ENCODE measurements at places on chromosomes 6 and 20.

DNA sequence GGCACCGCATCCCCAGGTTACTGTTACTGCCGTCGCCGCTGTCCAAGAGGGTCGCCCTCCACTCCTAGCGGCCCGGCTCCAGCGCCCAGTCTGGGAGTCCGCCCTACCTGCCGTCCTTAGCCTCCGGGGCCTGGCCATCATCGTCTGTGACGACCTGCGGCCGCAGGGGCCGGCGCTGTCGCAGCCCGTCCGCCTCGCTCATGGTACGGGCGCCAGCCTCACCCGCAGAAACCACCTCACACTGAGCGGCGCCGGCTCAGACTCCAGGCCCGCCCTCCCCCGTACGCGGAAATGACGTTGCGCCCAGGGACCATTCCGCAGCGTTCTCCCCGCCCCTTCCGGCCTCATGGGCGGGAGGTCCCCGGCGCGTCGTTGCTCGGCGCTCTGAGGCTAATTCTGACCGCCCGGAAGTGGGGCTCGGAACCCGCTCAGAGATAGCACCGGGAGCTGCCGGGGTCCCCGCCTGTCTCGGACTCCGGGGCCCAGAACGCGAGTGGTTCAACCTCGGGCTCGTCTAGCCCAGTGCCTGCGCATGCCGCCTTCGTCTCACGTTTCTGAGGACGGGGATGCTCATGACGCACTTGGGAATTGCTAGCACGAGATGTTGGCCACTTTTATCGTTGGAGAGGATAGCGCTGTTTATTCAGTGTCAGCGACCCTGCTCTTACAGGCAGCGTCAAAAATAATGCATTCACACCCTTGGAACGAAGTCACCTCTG, at the start of gene APMAP:
Gene APMAP (minus strand): TSS at position 265 of the 719 bp plus-strand sequence. CDS start 63 bp downstream, at position 202.
- peak; percentile 89 for DNase-seq

DNA sequence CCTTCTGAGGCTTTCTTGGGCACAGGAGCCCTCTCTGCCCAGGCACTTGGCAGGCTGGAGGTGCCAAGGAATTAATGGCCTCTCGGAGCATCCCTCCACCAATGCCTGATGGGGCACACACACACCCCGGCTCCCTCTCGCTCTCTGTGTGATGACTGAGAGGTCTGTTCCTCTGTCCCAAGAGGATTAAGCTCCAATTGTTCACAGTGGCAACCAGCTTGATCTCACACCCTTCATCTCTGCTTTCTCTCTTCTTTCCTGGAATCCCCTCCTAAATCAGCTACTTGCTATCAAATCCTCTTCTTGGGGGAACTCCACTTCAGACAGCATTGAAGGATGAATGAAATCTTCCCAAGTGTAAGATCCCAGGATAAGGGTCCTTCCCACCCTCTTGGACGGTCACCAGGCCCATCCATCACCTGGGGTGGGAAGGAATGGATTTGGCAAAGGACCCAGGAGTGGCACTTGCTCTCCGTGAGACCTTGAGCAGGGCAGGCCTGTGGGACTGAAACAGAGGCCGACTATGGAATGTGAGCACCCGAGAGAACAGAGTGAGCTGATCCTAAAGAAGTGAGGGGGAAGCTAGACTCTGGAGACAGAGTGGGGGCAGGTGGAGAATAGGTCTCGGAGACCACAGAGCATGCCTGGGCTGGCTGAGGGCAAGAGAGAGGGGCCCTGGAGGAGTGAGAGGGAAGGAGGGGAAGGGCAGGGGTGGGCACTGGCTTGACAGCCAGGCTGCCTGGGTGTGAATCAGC, 93.6 kb downstream of the GRM4 start:
- DNase-seq = no peak

DNA sequence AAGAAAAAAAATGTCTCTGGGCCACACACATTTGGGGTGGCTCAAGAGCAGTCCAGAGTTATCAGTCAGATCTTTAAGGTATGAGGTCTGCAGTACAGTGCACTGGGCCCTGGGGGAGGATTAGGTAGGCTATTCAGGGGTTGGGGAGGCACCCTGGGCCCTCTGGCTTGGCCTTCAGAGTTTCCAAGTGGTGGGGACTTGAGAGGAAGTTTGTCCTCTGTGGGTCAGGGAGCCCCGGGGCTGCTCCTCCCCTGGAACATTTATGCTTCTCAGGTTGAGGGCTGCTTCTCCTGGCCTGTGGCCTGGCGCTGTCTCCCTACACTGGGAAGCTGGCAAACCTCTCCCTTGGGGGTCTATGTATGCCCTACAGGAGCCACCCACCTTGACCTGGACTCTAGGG, 46.0 kb downstream of the PTK7 start:
- no peak for DNase-seq

- no peak for DNase-seq
Measured at GRCh38 chr6:34990971-34991560, 102.0 kb downstream of the ANKS1A start.

DNA sequence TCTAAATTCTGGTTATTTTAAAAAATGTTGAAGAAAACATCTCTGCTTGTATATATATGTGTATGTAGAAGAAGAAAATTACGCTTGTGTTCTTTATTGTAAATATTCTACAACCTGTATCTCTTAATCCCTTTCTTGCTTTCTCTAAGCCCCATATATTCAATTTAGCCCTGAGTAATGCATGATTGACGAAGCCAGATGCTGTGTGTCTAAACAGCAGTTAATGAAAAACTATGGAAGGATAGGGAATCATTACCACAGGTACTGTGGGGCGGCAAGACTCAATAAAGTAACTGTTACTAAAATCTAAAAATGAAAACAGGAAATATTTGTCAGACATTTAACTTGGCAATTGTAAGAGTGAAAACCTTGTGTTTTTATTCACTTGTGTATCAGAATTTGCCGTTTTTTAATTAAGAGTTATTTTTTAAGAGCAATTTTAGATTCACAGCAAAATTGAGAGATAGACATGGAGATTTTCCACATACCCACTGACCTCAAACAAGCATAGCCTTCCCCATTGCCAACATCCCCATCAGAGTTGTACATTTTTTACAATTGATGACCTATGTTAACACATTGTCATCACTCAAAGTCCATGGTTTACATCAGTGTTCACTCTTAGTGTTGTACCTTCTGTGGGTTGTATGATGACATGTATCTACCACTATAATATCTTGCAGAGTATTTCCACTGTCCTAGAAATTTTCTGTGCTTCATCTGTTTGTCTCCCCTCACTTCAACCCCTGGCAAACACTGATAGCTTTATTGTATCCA, 76.7 kb downstream of the BCKDHB start:
- no peak for DNase-seq

- peak; percentile 44 for DNase-seq
Measured at GRCh38 chr6:26043384-26044139, 43.7 kb upstream of the HFE start.

DNA sequence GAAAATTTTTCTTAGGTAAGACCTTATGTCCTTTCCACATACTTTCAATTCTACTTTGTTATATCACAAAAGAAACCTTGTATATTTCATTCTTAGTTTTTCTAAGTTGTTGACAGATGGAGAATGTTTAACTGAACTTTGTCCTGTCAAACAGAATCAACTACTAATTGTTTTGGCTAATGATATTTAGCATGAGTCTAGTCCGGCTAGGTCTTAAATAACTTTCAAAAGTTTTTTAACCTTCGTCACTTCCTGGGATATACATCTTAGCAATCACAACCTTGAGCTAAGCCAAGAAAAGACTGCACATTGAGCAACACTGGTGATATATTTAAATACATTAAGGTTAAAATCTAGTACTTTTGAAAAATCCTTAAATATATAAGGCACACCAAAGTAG, 62.9 kb upstream of the RUNX2 start:
- no peak for DNase-seq

- no peak for DNase-seq
Measured at GRCh38 chr20:25464501-25465242, 57.2 kb downstream of the GINS1 start.

Measured in T47D (cell line).